Stimulated activated CD8-positive, alpha-beta memory T cell treated with anti-CD3 and anti-CD28 coated beads, Interleukin-15, amount 100 ng/mL, for 24 hours (primary cell): ENCODE measurements at places on chromosomes 2 and 18.

DNA sequence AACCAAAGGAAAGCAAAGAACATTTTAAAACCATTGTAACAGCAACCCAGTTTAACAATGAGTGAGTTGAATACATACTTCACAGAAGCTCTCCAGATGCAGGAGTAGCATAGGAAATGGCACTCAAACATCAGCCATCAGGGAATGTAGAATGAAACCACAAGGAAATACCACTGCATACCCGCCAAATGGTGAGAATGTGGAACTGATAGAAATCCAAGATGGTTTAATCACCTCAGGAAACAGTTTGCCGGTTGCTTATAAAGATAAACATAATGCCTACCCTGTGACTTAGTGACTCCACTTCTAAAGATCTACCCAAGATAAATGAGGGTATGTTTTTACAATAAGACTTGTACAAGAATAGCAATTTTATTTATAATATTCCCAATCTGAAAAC lies 132.0 kb downstream of the GALNT1 start:
- no peak for DNase-seq

- no peak for DNase-seq
Observed at GRCh38 chr2:200534572-200534971, 8.6 kb downstream of the SGO2 start.

DNA sequence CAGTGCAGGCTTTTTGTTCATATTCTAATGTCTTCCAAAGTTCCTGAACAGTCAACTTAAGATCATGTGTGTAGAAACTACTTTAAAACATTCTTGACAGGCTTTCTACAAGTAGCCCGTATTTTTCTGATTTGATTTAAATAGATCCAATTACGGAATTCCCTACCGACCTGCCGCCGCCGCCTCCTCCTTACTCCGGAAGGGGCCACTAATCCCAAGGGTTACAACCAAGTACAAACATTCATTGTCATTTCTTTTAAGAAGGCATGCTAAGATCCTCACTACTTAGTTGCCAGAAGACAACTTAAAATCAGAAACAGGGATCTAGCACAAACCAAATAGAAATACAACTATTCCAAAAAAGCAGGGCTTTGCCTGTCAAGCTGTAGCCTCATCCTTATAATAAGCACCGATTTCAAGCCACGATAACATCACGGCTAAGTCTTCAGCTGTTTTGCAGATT lies 784 bp downstream of the WDR33 start:
- DNase-seq, result no peak

DNA sequence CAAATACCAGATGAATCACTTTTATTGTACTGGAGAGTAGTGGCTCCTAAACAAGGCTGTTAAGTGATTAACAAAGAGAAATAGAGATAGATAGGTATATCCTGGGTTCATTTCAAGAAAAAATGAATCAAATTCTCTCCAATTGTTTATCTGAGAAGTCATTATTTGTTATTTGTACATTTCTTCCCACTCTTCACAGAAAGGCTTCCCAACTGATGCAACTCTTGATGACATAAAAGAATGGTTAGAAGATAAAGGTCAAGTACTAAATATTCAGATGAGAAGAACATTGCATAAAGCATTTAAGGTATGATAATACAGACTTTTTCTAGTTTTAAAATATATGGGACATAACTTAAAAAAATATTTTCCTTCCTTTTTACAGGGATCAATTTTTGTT lies 7.9 kb downstream of the SSB start:
- no peak for DNase-seq

DNA sequence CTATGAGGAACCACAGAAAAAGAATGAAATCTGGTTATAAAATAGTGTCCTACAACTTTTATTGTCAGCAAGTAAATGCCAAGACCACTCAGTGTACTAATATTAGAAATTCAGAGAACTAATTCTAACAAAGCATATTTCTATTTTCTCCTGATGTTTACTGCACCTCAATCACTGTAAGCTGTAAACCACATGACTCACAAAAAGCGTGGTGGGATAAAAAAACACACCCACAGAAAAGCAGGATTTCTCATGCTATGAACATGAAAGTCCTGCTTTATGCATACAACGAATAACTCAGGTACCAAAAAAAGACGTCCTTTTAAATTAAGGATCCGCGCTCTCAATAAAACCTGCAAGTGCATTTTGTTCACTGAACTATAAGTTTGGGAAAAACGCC lies 797 bp downstream of the TXNL4A start:
- DNase-seq, result no peak

- peak; percentile 43 for DNase-seq
Observed at GRCh38 chr18:22930089-22930713, 2.9 kb upstream of the RBBP8 start.

- no peak for DNase-seq
Observed at GRCh38 chr2:187658952-187659525, 104.8 kb upstream of the TFPI start.

- no peak for DNase-seq
Observed at GRCh38 chr18:35026407-35027061, 14.7 kb upstream of the MAPRE2 start.

DNA sequence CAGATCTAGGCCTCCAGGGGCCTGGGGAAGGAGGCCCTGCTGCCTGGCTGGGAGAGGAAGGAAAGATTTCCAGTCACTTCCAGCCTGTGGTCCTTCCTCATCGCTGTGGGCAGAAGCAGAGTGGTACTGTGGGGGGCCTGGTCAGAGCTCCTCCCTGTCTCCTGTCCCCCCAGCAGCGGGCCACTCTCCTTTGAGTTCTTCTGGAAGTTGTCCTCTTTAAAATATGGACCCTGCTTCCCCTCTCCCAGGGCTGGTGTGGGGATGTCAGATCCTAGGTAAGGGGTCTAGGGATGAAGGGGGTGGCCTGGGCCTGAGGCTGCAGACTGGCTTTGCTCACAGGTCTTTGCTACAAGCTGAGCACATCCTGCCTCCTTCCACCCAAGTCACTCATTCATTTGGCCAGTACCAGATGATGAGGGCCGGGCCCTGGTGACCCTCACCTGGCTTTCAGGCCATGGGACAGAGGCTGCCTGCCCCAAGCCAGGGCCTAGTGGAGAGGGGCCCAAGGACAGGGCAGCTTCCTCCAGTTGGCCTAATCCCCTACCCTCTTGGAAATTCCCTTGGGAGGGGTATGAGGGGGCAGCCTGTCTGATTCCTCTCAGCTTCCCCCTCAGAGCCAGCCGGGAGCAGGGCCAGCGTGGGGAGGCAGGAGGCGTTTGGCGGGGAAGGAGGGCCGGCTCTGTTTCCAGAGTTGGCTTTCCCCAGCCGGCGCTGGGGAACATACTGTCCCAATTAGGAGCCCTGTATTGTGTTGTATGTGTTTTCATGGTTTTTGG lies 231.9 kb downstream of the DYSF start:
- DNase-seq, result no peak

- no peak for DNase-seq
Observed at GRCh38 chr2:24012521-24013188, 2.8 kb downstream of the MFSD2B start.

DNA sequence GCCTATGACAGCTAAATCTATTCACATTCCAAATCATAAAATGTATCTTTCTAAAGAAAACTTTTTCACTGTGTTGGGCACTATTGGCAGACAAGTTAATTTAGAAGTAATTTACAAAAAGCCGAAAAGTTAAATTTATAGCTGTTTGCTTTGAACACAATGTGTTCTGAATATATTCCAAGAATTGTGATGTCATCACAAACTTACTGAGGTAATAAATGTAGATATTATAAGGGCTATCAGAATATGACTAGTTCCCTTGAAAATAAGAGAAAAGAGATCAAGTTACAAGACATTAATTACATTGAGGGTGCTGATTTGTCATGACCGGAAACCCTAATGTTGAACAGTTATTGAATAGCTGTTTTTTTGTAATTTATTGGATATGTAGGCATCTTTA lies 153.9 kb upstream of the SCN7A start:
- no peak for DNase-seq

DNA sequence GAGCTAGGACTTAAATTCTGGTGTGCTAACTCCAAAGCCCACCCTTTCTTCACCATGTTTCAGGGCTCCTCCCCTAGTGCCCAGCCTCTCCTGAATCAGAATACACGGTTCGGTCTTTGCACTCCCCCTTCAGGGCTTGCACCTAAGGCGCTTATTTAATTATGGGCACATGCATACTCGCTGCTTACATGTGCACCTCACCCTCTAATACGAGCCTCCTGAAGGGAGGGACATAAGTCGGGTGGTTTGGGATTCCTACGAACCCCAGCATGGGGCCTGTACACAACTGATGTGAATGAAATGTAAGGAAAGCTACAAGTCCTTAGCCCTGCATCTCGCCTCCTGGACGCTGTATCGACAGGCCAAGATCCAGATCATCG lies 435 bp downstream of the IFT172 start:
- no peak for DNase-seq

GRCh38 chr2:149422991-149423338 lies 92.6 kb downstream of the LYPD6 start:
- DNase-seq, result no peak

- DNase-seq, result peak; percentile 25
Observed at GRCh38 chr2:231709636-231709980, 1.3 kb downstream of the PTMA start.

- DNase-seq, result no peak
Observed at GRCh38 chr18:53467756-53468155, 756.7 kb downstream of the MBD2 start.

DNA sequence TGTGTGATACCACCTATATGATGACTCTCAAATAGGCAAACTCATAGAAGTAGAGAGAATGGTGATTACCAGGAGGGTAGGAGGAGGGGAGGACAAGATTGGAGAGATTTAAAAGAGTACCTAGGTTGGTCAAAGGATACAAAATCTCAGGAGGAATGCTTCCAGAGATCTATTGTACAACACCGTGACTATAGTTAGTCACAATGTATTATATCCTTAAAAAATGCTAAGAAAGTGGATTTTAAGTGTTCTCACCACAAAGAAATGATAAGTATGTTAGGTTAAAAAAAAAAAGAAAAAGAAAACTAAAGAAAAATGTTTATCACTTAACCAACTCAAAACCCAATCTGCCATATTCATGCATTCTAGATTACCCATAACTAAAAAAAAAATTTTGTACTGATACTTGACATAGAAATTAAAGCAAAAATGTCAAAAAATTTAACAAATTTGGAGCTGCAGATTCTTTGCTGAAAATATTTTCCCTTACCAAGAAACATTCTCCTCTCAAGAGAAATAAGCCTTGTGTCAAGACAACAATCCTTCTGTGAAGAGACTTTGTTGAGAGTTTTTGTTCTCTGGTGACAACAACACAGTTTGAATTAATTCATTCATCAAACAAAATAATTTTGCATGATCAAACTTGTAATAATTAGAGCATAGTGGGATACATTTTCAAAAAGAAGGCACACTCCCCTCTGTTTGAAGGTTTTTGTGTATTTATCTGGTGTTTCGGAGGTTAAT lies 213.1 kb downstream of the DNER start:
- no peak for DNase-seq

- DNase-seq, result no peak
Observed at GRCh38 chr2:105895990-105896764, 151.5 kb downstream of the NCK2 start.

DNA sequence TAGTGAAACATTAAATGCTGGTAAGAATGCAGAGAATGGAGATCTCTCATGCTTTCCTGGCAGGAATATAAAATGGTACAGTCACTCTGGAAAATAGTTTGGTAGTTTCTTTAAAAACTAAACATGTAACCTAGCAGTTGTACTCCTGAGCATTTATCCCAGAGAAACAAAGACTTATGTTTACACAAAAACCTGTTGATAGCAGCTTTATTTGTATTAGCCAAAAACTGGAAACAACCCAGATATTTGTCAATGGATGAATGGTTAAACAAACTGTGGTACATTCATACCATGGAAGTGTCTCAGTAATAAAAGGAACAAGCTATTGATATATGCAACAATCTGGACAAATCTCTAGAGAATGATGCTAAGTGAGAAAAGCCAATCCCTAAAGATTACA lies 81.7 kb upstream of the CTAGE1 start:
- no peak for DNase-seq

DNA sequence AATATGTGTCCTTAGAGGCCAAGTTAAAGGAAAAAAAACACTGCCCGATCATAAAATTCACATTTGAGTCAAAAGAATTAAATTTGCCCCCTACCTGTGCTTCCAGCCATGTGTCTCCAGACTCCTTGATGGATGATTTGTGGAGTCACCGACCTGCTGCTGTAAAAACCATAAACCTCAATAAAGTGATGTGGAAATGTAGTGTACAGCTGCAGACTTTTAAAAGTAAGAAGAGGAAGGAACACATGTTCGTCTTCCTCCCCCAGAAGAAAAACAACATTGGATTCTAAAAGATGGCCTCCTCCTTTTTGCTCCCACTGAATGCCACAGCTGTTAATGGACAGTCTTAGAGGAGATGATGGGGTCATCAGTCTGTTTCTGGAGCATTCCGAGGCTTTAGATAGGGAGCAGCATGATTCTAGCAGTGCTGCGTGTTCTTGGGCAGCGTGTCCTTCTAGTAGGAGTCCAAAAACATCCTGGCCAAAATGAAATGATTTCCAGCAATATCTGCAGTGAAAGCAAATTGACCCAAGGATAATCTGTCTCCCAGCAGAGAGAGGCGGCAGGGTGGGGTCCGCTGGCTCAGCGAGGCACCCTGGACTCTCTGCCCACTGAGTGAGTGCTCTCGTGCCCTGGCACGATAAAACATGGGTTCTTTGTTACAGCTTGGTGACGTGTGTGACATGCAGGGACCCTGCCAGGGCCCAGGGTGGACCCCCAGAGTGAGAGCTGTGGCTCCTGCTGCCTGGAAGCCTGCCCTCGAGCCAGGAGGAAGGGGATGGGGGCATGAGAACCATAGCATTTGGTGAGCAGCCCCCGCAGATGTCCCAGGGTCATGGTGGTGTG lies 196.1 kb downstream of the FAM210A start:
- DNase-seq, result no peak

DNA sequence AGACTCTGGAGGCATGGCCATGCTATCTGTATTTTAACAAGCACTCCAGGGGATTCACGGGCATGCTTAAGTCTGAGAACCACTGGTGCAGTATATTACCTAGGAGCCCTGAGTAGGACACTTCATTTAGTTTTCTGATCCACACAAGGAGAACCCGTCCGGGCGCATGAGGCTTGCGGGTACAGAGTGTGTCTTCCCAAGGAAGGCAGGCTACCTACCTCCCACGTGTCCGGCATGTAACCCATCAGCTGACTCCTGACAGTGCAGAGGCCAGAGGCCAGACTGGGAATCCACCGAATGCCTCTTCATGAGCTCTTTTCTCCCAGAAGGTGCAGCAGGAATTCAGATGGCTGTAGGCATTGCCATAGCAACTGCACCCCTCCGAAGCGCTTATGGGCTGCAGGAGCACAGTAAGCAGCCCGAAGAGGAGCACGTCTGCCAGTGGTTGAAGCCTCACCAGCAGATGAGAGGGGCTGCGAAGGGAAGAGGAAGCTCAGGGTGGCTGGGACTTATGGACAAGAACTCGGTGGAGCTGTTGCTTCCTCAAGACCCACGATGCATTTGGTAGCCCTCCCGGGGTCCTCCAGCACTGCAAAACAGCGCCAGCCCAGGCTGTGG lies 33.8 kb upstream of the DNMT3A start:
- no peak for DNase-seq

GRCh38 chr2:213007290-213007838 lies 144.0 kb downstream of the IKZF2 start:
- no peak for DNase-seq
